Stimulated activated CD4-positive, alpha-beta T cell treated with anti-CD3 and anti-CD28 coated beads, Interleukin-1b, Interleukin-23, amount 100 ng/mL, for 1 hour (primary cell): ENCODE measurements at places on chromosomes 13 and 19.

GRCh38 chr13:48066310-48066989 is 28.5 kb downstream of the MED4 start:
- DNase-seq, result no peak

GRCh38 chr13:92346046-92346445 is 880.6 kb upstream of the GPC6 start:
- DNase-seq, result no peak

DNA sequence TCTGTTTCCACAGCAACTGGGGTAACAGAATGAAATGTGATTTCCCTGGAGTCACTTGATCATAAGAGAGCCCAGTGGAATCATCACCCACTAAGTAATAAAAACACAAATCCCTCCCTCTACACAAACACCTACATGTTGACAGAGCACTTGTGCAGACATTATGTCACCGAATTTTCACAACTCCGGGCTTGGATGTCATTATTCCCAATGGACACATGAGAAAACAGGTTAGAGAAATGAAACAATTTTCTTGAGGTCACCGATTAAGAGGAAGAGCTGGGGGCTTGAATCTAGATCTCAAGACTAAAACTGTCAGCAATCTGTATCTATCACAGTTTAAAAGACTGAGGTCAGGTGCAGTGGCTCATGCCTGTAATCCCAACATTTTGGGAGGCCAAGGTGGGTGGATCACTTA is 3.1 kb downstream of the XRCC1 start:
- no peak for DNase-seq

DNA sequence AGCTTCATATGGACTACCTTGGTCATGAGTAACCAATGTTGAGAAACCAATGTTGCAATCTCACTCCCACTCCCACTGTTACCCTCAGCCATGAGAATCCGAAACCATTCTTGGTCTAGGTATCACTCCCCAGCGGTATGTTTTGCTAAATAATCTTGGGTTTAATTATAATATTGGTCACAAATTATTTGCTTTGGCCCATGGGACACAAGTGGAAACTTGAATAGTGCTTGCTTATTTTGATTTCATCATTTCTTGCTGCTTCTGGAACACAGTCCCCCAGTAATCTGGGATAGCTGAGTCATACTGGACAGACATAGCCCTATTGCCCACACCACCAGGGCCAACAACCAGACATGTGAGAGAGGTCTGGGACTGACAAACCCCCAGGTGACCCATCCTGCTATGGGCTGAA is 171.6 kb upstream of the IPO5 start:
- DNase-seq, result no peak

DNA sequence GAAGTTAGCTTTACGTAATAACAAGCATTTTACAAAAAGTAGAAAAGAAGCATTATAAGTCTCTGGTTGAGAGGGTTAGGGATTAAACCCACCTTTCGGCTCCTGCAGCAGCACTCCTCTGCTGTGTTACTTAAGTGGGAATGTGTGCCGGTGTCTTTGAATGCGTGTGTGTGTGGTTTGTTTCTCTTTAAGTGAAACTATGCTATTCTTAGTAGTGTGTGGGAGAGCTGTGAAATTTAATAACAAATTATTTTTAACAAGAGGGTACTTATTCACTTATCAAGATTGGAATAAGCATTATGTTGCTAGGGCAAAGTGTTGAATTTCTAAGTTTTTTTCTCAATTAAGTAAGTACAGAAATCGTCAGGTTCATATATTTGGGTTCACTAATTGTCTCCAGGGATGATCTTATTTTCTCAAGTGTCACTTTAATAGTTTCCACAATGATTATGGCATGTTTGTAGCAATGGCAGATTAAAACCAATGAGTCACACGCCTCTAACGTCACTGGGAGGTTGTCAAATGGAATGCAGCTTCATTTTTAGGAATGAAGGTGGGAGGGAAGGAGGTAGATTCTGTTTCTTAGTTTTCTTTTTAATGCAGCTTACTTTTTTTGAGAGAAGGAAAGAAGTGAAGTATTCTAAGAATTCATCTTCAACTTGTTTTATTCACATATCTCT is 151.3 kb downstream of the LMO7 start:
- no peak for DNase-seq

DNA sequence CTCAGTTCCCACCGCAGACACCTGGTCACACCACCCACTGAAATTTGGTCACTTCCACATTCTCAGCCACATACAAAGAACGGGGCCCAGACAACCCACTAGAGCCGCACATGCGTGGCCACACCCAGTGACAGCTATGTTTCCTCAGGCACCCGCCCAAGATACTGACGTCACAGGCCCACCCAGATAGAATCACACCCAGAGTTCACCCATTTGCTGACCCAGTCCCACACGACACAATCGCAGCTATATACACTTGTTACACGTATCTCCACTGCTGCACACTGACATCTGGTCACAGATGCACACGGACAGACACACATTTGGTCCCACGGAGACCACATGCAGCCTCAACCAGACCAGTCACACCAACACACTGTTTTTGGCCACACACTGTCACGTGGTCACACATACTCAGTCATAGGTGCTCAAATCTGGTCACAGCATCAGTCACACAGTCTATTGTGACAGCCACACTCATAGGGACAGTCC is 2.9 kb downstream of the NUMBL start:
- DNase-seq, result no peak

GRCh38 chr13:49165798-49166752 is 54.1 kb upstream of the MLNR start:
- no peak for DNase-seq

DNA sequence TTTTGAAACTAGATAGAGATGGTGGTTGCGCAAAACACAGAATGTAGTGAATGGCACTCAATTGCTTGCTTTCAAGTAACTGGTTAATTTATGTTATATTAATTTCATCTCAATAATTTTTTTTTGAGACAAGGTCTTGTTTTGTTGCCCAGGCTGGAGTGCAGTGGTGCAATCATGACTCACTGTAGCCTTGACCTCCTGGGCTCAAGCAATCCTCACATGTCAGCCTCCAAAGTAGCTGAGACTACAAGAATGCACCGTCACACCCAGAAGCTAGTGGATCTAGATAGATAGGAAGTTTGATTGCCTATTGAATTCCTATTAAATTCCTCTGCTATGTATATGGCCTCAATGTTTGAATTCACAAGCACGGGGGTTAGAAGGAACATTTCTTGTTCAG is 26.4 kb upstream of the ADGRE2 start:
- no peak for DNase-seq

GRCh38 chr19:2460245-2460644 is 3.5 kb upstream of the LMNB2 start:
- DNase-seq, result no peak
